GM04503 (cell line): ENCODE measurements at places on chromosomes 12 and 14.

GRCh38 chr14:100872259-100873095, 31.0 kb downstream of the RTL1 start:
- DNase-seq: no peak

DNA sequence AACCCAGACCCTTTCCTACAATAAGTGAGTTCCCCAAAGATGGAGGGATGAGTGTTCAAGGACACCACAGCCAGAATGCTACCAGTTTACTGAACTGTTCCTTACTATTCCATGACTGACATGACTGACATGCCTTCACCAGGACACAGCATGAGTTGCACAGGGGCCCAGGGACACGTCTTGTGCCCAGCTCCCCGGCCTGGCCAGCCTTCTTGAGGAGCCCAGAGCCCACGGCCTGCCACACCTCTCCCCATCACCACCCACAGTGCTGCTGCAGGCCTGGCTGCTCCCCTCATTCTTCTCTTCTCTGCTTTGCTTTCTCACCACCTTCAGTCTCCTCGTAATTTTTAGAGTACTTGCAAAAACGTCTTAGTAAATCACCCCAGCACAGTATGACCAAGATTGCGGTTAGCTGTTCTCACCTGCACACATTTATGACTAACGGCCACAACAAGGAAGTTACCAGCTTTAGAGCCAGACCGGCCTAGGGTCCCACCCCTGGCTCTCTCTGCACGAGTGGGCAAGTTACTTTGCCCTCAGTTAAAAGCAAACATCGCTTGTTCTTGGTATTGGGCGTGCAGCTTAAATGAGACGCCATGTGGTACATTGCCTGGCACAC, 18.5 kb downstream of the PPP2R5E start:
- no peak for DNase-seq

DNA sequence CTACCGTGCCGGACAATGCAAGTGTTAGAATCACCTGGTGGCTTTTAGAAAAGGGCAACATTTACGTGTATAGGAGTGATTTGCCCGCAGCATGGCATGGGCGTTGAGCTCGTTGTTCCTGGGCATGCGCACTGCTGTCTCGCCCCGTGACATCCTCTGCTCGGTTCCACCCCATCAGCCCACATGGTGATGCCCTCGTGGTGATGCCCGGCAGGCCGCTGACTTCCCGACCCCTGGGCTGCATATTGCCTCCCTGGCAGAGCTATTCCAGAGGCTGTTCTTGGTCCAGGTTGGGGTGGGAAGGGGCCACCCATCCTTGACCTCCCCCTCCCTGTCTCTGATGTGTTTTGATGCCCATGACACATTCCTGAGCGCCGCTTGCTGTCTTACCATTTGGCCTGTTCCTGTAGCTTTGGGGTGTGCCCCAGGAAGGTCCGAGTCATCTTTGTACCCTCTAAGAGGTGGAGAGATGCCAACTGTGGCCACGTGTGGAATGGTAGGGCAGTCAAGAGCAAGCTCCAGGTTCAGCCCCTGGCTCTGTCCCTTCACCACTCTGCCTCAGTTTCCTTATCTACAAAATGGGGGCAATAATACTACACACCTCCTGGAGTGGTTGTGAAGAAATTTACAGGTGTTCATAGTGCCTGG, 4.8 kb downstream of the HIP1R start:
- DNase-seq: no peak

DNA sequence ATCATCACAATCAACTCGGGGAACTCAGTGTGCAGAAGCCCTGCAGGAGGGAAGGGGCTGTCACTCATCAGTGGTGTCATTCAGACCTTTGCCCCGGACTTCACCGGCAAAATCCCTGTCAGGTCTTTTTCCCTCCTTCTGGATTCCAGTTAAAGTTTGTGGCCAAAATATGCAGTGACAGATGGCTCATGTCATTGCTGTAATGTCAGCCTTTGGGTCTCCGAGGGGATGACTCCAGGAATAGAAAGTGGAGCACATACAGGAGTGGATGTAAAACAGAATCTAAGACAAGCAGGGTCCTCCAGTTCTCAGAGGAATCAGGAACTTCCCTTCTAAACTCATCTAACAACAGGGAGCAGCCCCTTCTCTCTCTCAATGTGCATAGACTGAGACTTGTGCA, 130.3 kb upstream of the RASSF8 start:
- no peak for DNase-seq
